ENCODE measurements at places on chromosomes 11 and 22.

- no peak for DNase-seq
Observed at GRCh38 chr22:50564289-50564688, 1.6 kb upstream of the SYCE3 start.

- no peak for DNase-seq
Observed at GRCh38 chr11:12235553-12235946, 125.2 kb downstream of the MICAL2 start.

GRCh38 chr11:113296447-113297205 is 17.8 kb upstream of the TTC12 start:
- no peak for DNase-seq

DNA sequence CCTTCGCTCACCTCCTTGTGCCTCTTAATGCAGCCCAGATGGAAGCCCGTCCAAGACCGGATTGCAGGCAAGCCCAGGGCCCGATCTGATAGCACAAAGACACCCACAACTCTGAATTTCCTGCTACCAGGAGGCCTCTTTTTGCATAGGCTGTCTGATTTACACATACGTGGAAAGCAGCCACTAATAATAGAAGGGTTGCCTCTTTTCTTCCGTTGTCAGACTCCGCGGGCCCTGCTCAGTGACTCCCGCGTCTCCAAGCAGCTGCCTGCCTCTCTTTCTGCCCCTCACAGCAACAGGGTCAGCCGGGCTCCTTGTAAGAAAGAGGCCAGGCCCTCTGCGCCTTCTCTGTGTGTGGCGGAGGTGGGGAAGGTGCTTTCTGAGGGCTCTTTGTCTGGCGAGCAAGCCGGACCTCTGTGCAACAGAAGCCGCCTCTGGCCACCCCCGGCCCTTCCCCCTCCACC is 26.7 kb downstream of the FLI1 start:
- DNase-seq: no peak

DNA sequence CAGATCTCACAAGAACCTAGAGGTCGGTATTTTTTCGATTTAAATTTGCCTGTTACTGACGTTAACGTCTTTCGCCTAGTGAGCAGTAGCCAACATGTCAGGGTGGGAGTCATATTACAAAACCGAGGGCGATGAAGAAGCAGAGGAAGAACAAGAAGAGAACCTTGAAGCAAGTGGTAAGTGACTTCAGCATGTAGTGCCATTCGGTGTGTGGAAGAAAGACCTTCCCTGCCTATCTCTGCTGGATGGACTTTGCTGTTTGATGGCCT is 750 bp downstream of the XRCC6 start:
- no peak for DNase-seq

DNA sequence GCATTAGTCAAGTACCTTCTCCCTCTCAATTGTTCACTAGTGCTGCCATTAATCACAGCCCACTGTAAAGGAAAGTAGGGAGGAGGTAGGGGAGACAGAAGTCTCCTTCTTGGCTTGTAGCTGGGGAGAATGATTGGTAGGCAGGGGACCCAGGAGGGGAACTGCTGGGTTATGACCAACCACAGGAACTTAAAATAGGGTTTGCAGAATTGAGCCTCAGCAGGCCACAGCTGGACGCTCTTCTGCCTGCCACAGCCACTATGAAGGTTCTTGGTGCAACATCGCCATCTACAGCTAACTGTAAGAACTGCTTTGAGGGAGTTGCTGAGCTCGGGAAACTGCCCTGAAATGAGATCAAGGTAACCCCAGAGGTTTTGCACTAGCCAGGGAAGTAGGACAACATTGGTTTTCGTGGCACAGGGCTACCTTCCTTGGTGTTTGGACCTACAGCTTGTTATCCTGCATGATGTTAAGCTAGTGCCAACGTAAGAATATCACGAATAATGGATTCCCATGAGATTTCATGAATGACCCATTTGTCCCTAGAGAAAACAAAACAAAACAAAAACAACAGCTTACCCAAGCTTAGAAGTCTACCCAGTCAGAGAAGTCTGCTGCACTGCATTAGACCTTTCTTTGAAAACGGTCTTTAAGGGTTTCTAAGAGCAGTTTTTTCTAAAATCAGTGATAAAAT is 787.1 kb upstream of the API5 start:
- no peak for DNase-seq

DNA sequence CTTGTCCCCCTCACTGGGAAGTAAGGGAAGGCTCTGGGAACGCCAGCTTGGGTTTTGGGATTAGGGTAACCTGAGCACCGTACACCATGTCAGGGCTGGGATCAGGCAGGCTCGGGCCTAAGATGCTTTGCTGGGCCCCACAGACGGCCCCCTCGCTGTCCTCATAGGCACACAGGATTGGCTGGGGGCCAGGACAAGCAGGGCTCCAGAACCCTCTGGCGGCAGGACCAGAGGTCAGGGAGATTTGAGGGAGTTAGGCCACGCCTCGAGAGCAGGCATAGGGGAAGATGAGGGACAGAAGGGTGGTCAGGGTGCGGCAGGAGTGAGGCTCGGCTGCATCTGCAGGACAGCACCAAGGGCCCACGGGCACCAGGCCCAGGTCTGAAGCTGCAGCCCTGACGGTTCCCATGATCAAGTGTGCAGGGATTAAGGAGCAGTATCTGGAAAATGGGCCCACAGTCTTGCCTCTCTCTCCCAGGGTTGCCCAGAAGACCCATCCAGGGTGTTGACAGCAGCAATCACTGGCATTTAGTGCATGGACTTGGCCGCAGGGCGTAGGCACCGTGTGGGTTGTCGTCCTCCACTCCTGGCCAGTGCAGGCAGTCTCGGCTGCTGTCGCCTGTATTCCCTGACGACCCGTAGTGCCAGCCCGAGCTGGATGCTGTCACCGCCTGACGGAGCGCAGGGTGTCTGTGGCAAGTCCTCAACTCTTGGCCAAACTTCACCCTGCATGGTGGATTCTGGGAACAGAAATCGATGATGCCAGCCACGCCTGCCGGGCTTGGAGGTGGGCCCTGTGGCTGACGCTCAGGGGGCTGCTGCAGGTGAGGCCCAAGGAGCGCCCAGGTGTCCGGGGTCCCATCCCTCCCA is 15.7 kb upstream of the GNB1L start:
- no peak for DNase-seq
